Psoas muscle (tissue), 8 donors: ENCODE measurements at places on chromosomes 7 and 10. TPM values are rescaled to one million over a fixed set of nuclear protein-coding genes. Genes with fewer than 3 reads are reported as not detected.

The SEMA3D gene
- 0.01 TPM for polyA plus RNA-seq

The MEOX2 gene
- polyA plus RNA-seq, result 3.1 TPM

The TEX47 gene
- not detected for polyA plus RNA-seq

The CYP3A4 gene
- polyA plus RNA-seq, result 0.26 TPM

The GNAT3 gene
- not detected for polyA plus RNA-seq

The GHRHR gene
- not detected for polyA plus RNA-seq

The DGKI gene
- polyA plus RNA-seq, result under 0.01 TPM

The SPDYE16 gene
- 0.13 TPM for polyA plus RNA-seq

The NEUROG3 gene
- polyA plus RNA-seq, result 0.01 TPM

The CABCOCO1 gene
- not detected for polyA plus RNA-seq

The NUTM2E gene
- polyA plus RNA-seq, result 0.01 TPM

The NUB1 gene
- 33.2 TPM for polyA plus RNA-seq

The HECW1 gene
- polyA plus RNA-seq, result 0.56 TPM

The MBL2 gene
- not detected for polyA plus RNA-seq

The ANKRD61 gene
- 0.13 TPM for polyA plus RNA-seq

The ENO4 gene
- polyA plus RNA-seq, result not detected

The TMEM176A gene
- 2.3 TPM for polyA plus RNA-seq

The MAT1A gene
- polyA plus RNA-seq, result not detected

The C1GALT1 gene
- polyA plus RNA-seq, result 18.8 TPM

The MRPS17 gene
- 45.4 TPM for polyA plus RNA-seq

The RHOBTB1 gene
- 13.6 TPM for polyA plus RNA-seq

The SRRM3 gene
- polyA plus RNA-seq, result 0.48 TPM

The FIGNL1 gene
- polyA plus RNA-seq, result 8.0 TPM

The KIF11 gene
- 0.08 TPM for polyA plus RNA-seq

The MXI1 gene
- polyA plus RNA-seq, result 5.5 TPM

The PMS2 gene
- polyA plus RNA-seq, result 11.1 TPM

The OR13A1 gene
- polyA plus RNA-seq, result not detected

The MSMB gene
- polyA plus RNA-seq, result not detected

The PNLIPRP2 gene
- polyA plus RNA-seq, result 0.13 TPM

The VPS41 gene
- polyA plus RNA-seq, result 4.6 TPM

The ZCCHC24 gene
- polyA plus RNA-seq, result 11.2 TPM

The VENTX gene
- 0.03 TPM for polyA plus RNA-seq
